Peyer's patch (tissue), 4 donors: ENCODE measurements at places on chromosomes 12 and 14.

- H3K4me1 ChIP-seq: no peaks in the 10 kb centered on the region
- no peak overlapping the region for H3K27ac ChIP-seq
- no peak overlapping the region for H3K4me3 ChIP-seq
- no peak for DNase-seq
- peaks cover 20% of the 10 kb centered on the region for H3K36me3 ChIP-seq
Measured at GRCh38 chr14:59333668-59334067, 131.5 kb downstream of the GPR135 start.

GRCh38 chr14:61527325-61528100 is 167.8 kb upstream of the HIF1A start:
- H3K27ac ChIP-seq: no peak overlapping the region
- H3K4me1 ChIP-seq: peaks cover 7% of the 10 kb centered on the region
- H3K27me3 ChIP-seq: no peaks in the 10 kb centered on the region
- H3K36me3 ChIP-seq: no peaks in the 10 kb centered on the region
- H3K4me3 ChIP-seq: no peak overlapping the region
- no peak for DNase-seq

- no peaks in the 10 kb centered on the region for H3K4me1 ChIP-seq
- no peaks in the 10 kb centered on the region for H3K27me3 ChIP-seq
- no peak overlapping the region for H3K27ac ChIP-seq
- H3K4me3 ChIP-seq: no peak overlapping the region
Measured at GRCh38 chr14:31320922-31321766, 99.2 kb downstream of the HEATR5A start.

DNA sequence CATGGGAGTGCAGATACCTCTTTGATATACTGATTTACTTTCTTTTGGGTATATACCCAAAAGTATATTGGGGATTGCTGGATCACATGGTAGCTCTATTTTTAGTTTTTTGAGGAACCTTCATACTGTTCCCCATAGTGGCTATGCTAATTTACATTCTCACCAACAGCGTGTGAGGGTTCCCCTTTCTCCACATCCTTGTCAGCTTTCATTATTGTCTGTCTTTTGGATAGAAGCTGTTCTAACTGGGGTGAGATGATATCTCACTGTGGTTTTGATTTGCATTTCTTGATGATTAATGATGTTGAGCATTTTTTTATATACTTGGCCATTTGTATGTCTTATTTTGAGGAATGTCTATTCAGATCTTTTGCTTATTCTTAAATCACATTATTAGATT is 44.1 kb upstream of the JDP2 start:
- no peak for DNase-seq
- H3K4me1 ChIP-seq: no peaks in the 10 kb centered on the region
- H3K27ac ChIP-seq: no peak overlapping the region
- H3K36me3 ChIP-seq: no peaks in the 10 kb centered on the region

GRCh38 chr14:88129306-88130056 is 124.5 kb downstream of the GPR65 start:
- no peak overlapping the region for H3K27ac ChIP-seq
- no peak overlapping the region for H3K4me3 ChIP-seq
- H3K36me3 ChIP-seq: no peaks in the 10 kb centered on the region
- H3K4me1 ChIP-seq: no peaks in the 10 kb centered on the region
- H3K27me3 ChIP-seq: no peaks in the 10 kb centered on the region
- DNase-seq: no peak

DNA sequence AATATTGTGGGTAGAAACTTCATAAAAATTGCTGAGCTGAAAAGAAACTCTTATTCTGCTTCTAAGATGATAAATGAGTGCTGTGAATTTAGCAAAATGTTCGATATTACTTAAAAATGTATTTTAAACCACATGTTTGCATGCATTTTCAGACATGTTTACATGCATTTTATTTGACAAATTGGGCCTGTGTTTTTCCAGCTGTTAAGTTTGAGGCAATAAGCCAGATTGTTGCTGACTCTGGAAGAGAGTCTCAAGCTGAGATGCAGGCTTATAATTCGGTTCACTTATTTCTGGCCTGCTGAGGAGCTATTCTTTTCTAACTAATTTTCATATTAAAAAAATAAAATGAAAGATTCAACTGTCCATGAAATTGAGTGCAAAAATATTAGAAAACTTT is 110.1 kb downstream of the SYNE2 start:
- no peak for DNase-seq
- H3K27ac ChIP-seq: no peak overlapping the region
- H3K36me3 ChIP-seq: peaks cover 14% of the 10 kb centered on the region
- H3K4me3 ChIP-seq: no peak overlapping the region

DNA sequence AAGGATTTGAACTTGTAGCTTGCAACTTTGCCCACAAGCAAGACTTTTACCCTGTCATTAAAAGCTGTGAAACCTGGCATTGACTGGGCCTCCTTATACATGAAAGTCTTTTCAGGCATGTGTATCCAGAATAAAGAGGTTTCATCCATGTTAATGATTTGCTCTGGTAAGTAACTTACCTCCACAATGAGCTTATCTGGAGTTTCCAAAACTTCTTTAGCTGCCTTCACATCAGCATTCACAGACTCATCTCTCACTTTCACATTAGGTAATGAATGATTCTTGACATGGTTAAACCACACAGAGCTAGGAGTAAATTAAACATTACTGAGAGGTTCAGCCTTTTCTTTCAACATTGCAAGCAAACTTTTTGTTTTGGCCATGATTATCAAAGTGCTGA is 234.4 kb upstream of the CLEC14A start:
- no peak for DNase-seq
- no peaks in the 10 kb centered on the region for H3K36me3 ChIP-seq
- H3K27ac ChIP-seq: no peak overlapping the region
- no peaks in the 10 kb centered on the region for H3K27me3 ChIP-seq

GRCh38 chr12:43760396-43760795 is 1.6 kb downstream of the IRAK4 start:
- H3K27me3 ChIP-seq: no peaks in the 10 kb centered on the region
- DNase-seq: no peak
- H3K4me3 ChIP-seq: peak overlapping the region; percentile 68
- no peak overlapping the region for H3K27ac ChIP-seq

GRCh38 chr12:10211101-10211939 is 1.4 kb upstream of the GABARAPL1 start:
- no peak overlapping the region for H3K27ac ChIP-seq
- H3K27me3 ChIP-seq: no peaks in the 10 kb centered on the region
- H3K4me3 ChIP-seq: no peak overlapping the region
- H3K4me1 ChIP-seq: no peaks in the 10 kb centered on the region
- no peaks in the 10 kb centered on the region for H3K36me3 ChIP-seq
- DNase-seq: peak; percentile 49

DNA sequence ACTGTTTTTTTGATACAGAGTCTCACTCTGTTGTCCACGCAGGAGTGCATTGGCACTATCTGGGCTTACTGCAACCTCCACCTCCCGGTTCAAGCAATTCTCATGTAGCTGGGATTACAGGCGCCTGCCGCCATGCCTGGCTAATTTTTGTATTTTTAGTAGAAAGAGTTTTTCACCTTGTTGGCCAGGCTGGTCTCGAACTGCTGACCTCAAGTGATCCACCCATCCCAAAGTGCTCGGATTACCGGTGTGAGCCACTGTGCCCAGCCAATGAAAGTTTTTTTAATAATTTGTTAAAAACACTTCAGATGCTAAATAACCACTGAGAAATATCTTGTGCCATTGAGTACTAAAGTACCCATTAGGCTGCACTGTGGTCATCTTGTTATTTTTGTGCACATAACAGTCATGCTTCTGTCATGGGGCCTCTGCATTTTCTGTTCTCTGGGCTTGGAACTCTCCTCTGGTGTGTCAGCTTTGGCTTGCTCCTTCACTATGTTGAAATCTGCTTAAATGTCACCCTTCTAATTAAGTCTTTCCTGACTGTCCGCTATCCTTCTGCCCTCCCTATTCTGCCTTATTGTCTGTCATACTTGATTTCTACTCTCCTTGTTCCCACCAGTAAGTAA is 105.1 kb downstream of the KTN1 start:
- no peaks in the 10 kb centered on the region for H3K27me3 ChIP-seq
- no peaks in the 10 kb centered on the region for H3K36me3 ChIP-seq
- DNase-seq: no peak
- no peak overlapping the region for H3K4me3 ChIP-seq

DNA sequence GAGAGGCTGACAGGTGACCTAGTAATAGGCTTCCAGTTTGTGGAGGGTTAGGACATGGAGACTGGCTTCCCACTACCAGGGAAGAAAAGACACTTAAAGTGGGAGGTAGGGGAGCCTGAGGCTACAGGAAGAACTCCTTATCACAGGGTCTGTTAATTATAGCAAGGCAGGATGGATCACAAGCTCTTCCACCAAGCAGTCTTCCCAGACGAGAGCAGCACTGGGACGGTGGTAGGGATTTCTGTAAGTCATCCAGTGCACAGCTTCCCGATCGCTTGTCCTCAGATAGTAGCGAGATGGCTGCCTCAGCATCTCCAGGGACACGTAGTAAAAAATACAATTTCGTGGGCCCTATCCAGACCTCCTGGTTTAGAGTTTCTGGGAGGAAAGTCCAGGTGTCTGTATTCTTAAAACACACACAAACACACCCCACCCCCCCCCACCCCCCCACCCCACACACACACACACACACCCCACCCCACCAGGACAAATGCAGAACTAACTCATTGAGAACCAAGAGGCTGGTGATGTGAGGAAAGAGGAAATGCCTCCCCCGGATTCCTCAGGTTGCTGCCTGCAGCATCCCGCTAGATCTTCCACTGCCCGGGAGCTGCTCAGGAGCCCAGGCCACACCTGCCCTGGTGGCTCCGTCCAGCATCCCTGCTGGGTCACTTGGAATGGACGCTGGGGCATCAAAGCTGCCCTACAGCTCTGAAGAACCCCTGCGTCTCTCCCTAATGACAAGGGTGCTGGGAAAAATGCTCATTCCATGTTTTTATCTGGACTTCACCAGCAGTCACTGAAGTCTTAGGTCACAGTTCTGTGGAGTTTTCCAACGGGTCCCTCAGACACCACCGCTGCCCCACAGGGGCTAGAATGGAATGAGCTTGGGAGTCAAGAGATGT is 307.2 kb downstream of the CACNA1C start:
- H3K27me3 ChIP-seq: no peaks in the 10 kb centered on the region
- no peaks in the 10 kb centered on the region for H3K4me1 ChIP-seq
- no peak overlapping the region for H3K4me3 ChIP-seq
- no peak overlapping the region for H3K27ac ChIP-seq
- DNase-seq: peak; percentile 27

GRCh38 chr12:104768033-104768432 is 190.1 kb downstream of the SLC41A2 start:
- no peak for DNase-seq
- no peaks in the 10 kb centered on the region for H3K27me3 ChIP-seq
- H3K36me3 ChIP-seq: no peaks in the 10 kb centered on the region
- H3K27ac ChIP-seq: no peak overlapping the region
- H3K4me3 ChIP-seq: no peak overlapping the region
- no peaks in the 10 kb centered on the region for H3K4me1 ChIP-seq

DNA sequence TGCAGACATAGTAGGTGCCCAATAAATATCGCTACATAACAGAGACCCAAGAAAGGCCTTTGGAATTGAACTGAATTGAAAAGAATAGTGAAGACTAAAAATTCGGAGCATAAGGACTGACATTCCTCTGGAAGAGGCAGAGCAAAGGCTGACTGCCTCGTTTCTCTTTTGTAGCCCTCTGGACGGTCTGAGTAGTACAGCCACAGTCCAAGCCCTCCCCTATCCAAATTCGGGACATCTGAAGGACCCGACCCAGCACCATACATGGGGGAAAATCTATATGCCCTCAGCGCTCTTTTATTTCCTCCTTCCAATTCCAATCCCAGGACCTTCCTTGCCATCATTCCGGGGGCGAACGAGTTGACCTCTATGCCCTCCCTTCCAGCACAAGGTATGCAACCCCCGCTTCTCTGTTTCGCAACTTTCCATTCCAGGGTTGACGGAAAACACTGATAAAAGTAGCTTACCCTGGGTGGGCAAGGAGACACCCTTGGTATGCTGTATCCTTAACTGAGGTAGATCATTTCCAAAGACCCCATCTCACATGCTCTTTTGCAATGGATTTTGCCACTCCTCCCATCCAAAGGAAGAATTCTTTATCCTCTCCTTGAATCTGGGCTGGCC is 127.4 kb upstream of the MAP1LC3B2 start:
- no peak for DNase-seq
- no peaks in the 10 kb centered on the region for H3K36me3 ChIP-seq
- no peaks in the 10 kb centered on the region for H3K27me3 ChIP-seq

DNA sequence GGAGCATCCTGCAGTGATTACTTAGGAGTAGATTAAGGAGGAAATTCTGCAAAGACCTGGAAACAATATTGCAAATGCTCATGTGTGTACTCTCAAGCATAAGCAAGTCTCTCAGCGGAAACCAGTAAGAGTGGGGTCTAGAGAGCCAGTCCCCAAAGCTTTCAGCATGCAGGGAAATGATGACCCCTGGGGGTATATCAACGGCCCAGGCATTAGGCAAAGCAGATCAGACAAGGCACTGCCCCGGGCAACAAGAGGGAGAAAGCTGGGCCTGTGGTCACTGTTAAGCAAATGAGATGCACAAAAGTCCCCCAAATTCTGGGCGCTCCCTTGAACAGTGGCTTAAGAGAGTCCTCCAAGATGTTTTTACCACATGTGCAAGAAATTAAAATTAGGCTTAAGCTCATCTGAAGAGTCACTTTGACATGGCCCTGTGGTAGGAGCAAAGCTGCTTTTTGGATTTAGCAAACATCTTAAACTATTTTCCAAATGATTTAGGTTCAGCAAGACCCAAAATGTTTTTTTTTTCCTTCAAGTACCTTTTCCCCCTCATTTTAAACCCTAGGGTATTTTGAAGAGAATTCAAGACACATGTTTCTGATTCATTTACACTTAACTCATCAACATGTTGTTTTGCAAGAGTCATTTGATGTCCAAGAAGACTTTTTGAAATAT is 457.1 kb upstream of the TBX3 start:
- H3K27ac ChIP-seq: no peak overlapping the region
- DNase-seq: no peak
- no peaks in the 10 kb centered on the region for H3K4me1 ChIP-seq
